ENCODE measurements at places on chromosomes 1 and 21. TPM values are rescaled to one million over a fixed set of nuclear protein-coding genes. Genes with fewer than 3 reads are reported as not detected.
A peak's percentile ranks its signal among the peaks of the same experiment; 100 is the strongest.

GRCh38 chr1:27001570-27002360 is 8.3 kb downstream of the TRNP1 start:
- peaks cover 4% of the 10 kb centered on the region for H3K4me1 ChIP-seq
- no peak overlapping the region for H3K4me3 ChIP-seq
- H3K36me3 ChIP-seq, result no peaks in the 10 kb centered on the region

DNA sequence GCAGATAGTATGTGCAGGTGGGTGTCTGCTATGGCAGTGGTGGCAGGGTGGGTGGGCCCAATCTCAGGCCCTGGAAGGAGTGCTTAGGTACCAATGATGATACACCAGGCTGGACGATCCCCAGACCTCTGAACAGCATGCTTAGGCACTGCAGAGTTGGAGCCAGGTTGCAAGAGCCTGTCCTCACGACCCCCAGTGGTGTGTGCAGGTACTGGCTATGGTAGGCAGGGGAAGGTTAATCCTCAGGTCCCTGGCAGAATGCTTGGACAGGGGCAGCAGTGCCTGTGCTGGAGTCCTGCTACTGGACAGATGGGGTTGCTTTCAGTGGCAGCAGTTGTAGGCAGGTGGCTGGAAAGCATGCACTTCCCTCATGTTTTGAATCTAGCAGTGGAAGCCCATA is 100.5 kb upstream of the NEK7 start:
- H3K27ac ChIP-seq, result no peak overlapping the region
- DNase-seq, result no peak
- H3K27me3 ChIP-seq, result peaks cover 5% of the 10 kb centered on the region
- H3K4me3 ChIP-seq, result no peak overlapping the region

DNA sequence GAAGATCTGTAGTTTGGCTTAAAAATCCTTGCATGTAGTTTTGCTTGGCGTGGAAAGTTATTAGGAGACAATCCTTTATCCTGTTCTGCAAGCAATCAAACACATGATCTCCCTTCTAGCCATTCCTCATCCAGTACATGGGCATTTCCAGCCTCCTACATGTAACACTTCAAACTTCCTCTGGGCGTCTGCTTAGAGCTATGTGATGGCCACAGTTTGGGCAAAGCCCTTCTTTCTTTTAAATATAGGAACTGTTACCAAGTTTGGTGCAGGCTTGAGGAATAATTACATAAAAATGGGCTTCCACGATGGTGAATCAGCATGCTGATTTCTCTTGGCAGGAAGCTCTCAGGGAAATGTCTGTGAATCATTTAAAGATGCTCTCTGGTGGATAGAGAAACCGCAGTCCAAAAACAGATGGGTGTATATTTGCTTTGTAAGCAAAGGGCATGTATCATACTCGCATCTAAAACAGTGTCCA is 176.9 kb upstream of the FMN2 start:
- H3K27me3 ChIP-seq, result peaks cover 48% of the 10 kb centered on the region
- H3K4me1 ChIP-seq, result peaks cover 5% of the 10 kb centered on the region
- DNase-seq, result no peak
- H3K36me3 ChIP-seq, result no peaks in the 10 kb centered on the region

GRCh38 chr1:229192031-229192430 is 78.9 kb upstream of the RAB4A start:
- H3K36me3 ChIP-seq, result no peaks in the 10 kb centered on the region
- DNase-seq, result no peak
- H3K27ac ChIP-seq, result no peak overlapping the region
- peaks cover 48% of the 10 kb centered on the region for H3K27me3 ChIP-seq
- H3K4me3 ChIP-seq, result no peak overlapping the region

DNA sequence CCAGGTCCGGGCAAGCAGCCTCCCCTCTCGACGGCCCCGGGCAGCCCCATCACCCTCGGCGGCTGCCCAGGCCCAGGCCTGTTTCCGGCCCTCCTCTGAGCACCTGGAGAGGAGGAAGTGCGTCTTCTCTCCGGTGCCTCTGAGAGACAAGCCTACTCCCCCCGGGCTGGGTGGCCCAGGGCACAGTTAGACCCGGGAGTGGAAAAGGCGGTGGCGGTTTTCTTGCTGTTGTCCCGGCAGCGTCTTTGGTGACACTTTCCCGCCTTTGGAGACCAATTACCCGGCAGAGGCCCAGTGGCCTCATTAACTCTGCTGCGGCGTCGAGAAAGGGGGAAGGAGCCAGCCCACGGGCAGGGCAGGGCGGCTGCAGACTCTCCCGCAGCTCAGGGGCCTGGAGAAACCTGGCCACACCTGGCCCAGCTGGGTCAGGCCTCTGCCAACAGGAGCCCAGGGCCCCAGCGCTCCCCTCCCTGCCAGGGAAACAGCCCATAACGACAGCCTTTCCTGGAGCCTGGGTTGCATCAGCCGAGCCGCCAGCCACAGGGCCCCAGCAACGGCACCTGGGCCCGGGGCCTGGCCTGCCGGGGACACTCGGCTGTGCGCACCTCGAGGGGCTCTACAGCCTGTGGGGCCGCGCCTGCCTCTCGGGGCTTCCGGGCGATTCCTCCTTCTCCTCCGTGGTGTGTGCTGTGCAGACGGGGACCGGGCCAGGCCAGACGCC is 28.4 kb upstream of the C1orf159 start:
- DNase-seq, result peak; percentile 68
- no peaks in the 10 kb centered on the region for H3K27me3 ChIP-seq
- peak overlapping the region; percentile 83 for H3K27ac ChIP-seq
- H3K4me3 ChIP-seq, result no peak overlapping the region
- H3K36me3 ChIP-seq, result no peaks in the 10 kb centered on the region
- H3K4me1 ChIP-seq, result peaks cover 11% of the 10 kb centered on the region

DNA sequence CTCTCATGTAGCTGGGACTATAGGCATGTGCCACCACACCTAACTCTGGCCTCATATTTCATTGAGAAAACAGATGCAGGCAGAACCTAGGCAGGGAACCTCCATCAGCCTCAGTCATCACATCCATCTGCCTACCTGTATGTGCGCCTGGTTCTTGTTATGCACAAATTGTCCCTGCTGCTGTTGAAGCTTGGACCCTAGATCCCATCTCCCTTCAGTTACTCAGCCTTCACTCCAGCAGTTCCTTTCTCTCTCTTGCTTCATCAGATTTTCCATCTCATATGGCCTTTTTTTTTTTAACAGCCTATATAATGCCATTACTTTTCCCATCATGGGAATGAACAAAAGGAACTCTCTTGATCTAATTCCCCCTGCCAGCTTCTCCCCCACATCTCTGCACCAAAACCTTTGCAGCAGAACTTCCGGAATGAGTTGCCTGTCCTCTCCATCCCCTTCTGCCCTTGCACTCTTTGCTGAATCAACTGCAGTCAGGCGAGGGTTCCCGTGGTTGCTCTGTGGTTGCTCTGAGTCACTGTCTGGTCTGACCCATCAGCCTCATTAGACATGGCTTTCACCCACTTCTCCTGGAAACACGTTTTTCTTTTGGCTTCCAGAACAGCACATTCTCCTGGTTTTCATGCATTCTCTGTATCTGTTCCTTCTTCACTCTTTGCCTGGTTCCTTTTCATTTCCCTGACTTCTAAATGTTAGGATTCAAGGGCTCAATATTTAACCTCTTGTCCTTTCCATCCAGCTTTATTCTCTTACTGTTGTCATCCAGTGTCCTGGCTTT is 41.5 kb downstream of the UBE4B start:
- no peaks in the 10 kb centered on the region for H3K27me3 ChIP-seq
- H3K27ac ChIP-seq, result peak overlapping the region; percentile 5
- H3K4me1 ChIP-seq, result peaks cover 23% of the 10 kb centered on the region
- no peak overlapping the region for H3K4me3 ChIP-seq
- peaks cover 8% of the 10 kb centered on the region for H3K36me3 ChIP-seq

DNA sequence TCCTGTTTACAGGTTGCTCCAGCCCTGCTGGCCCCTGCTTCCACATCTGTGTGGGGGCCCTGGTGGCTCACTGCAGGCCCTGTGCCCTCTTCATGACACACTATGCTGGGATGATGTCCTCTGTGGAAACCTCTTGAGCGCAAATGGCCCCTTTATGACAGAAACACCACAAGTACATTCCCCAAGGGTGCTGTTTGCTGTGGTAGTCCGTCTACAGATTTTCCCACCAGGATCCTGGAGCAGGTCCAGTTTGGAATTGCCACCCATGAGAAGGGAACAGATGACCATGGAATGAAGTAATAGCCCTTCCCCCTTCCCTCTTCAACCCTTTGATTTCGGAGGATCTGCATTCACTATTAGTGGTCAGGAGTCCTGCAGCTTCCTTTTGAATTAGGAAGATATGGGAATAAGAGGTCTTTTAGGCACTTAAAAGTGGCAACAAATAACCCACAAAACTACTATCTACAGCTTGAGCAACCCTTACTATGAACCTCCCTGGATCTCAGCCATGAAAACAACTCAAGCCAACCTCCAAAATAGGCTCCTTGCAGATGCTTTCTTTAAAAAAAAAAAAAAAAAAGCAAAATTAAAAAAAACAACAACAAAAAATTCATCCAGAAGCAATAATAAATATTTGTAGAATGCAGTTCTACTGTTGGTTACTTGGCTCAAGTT is 121.9 kb upstream of the TSPAN2 start:
- no peaks in the 10 kb centered on the region for H3K36me3 ChIP-seq
- no peak overlapping the region for H3K4me3 ChIP-seq
- DNase-seq, result no peak
- no peaks in the 10 kb centered on the region for H3K4me1 ChIP-seq
- H3K27me3 ChIP-seq, result peaks cover 2% of the 10 kb centered on the region

DNA sequence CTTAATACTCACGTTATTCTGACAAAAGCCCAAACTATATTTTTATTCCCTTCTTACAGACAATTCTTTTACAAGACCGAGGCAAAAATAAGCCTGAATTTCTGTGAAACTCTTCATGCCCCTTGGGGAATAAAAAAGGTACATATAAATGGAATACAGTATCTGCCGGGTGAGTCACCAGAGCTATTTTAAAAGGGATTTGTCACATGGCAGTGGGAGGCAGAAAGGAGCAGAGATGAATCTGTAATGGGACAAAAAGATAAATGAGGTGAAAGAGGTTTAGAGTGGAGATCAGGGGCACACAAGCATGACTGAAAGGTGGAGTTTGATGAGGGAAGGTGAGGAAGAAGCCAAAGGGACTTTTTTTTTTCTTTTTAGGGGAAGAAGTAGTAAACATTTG is 8.8 kb downstream of the XCL1 start:
- no peak for DNase-seq
- H3K27me3 ChIP-seq, result no peaks in the 10 kb centered on the region
- H3K4me1 ChIP-seq, result peaks cover 6% of the 10 kb centered on the region
- peaks cover 11% of the 10 kb centered on the region for H3K36me3 ChIP-seq
- no peak overlapping the region for H3K4me3 ChIP-seq
- H3K27ac ChIP-seq, result no peak overlapping the region

DNA sequence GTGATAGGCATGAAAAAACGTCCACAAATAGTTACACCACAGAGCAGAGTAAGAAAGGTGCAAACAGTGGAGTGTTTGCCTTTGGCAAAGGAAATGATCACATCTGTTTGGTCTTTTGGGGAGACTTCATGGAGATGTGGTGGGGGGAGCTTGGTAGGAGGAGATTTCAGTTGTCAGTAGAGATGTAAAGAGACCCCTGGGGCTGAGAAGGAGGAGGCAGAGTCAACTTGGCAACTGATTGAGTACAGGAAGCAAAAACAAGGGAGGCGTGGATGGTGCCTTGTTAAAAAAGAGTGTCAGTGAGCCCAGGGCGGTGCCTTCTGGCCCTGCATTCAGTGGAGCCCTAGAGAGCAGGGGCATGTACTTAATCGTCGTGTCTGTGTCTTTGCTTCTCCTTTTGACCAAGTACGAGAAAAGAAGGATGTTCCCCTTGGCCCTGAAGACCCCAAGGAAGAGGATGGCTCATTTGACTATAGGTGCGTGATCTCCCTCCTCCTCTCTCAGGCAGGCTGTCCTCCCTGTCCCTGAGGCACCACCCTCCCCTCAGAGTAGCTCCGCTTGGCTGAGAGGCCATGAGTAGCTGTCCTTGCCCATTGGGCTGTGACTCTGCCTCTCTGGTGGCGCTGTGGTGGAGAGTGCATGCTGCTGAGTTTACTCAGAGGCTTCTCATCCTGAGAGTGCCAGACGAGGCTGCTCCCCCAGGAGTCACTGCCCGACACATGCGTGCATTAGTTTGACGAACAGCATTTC is 30.4 kb upstream of the CNTN2 start:
- no peaks in the 10 kb centered on the region for H3K4me1 ChIP-seq
- no peak overlapping the region for H3K4me3 ChIP-seq
- no peaks in the 10 kb centered on the region for H3K36me3 ChIP-seq
- DNase-seq, result no peak
- no peak overlapping the region for H3K27ac ChIP-seq

GRCh38 chr1:154404984-154405746 is at the start of gene IL6R:
Gene IL6R, plus strand, starts transcription at chr1:154405343. Its CDS starts 287 bp downstream, at chr1:154405630.
- H3K36me3 ChIP-seq, result no peaks in the 10 kb centered on the region
- H3K27me3 ChIP-seq, result peaks cover 48% of the 10 kb centered on the region
- H3K4me3 ChIP-seq, result peak within 1 kb of the TSS; percentile 59
- no peak within 1 kb of the TSS for H3K27ac ChIP-seq
- peaks cover 60% of the 10 kb centered on the region for H3K4me1 ChIP-seq

DNA sequence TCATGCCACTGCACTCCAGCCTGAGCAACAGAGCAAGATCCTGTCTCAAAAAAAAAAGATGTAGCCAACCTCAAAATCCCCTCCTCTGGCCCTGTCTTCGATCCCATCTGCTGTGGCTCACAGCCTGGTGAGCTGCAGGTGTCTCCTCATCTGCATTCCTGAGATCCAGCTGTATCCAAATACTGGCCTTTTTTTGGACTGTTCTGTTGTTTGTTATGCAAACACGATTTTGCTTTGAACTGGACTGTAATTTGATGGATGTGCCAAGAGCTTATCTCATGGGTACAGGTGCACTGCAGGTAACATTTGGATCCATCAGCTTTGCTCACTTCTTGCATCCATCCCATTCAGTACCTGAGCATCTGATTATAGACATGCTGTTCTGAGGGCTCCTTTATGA is 14.1 kb upstream of the FAM43B start:
- H3K4me1 ChIP-seq, result no peaks in the 10 kb centered on the region
- DNase-seq, result no peak
- peaks cover 62% of the 10 kb centered on the region for H3K27me3 ChIP-seq
- H3K36me3 ChIP-seq, result no peaks in the 10 kb centered on the region
- H3K27ac ChIP-seq, result no peak overlapping the region

- peaks cover 71% of the 10 kb centered on the region for H3K4me1 ChIP-seq
- peak overlapping the region; percentile 30 for H3K27ac ChIP-seq
- DNase-seq, result no peak
Observed at GRCh38 chr1:203678943-203679661, 52.5 kb downstream of the ATP2B4 start.

- H3K27ac ChIP-seq, result no peak overlapping the region
- no peak for DNase-seq
- no peaks in the 10 kb centered on the region for H3K36me3 ChIP-seq
- H3K4me3 ChIP-seq, result no peak overlapping the region
- peaks cover 9% of the 10 kb centered on the region for H3K4me1 ChIP-seq
- H3K27me3 ChIP-seq, result peaks cover 22% of the 10 kb centered on the region
Observed at GRCh38 chr21:43278359-43278758, 109.6 kb downstream of the CRYAA start.

- H3K36me3 ChIP-seq, result peaks cover 31% of the 10 kb centered on the region
- no peak overlapping the region for H3K27ac ChIP-seq
- H3K27me3 ChIP-seq, result no peaks in the 10 kb centered on the region
- no peak for DNase-seq
- H3K4me3 ChIP-seq, result no peak overlapping the region
- H3K4me1 ChIP-seq, result peaks cover 53% of the 10 kb centered on the region
Observed at GRCh38 chr1:55196433-55197035, 18.6 kb downstream of the USP24 start.

GRCh38 chr1:114103992-114104391 is 49.7 kb downstream of the SYT6 start:
- no peak overlapping the region for H3K4me3 ChIP-seq
- no peaks in the 10 kb centered on the region for H3K36me3 ChIP-seq
- H3K27me3 ChIP-seq, result peaks cover 21% of the 10 kb centered on the region
- no peak overlapping the region for H3K27ac ChIP-seq
- H3K4me1 ChIP-seq, result peaks cover 14% of the 10 kb centered on the region
- no peak for DNase-seq

PLD5 gene
- total RNA-seq, result not detected

OR2L8 gene
- total RNA-seq, result not detected

SPATA46 gene
- not detected for total RNA-seq

HEYL gene
- total RNA-seq, result not detected

GABRD gene
- total RNA-seq, result not detected
